Mucosa of gallbladder (tissue), 1 donor: ENCODE measurements at places on chromosomes 2 and 18.

DNA sequence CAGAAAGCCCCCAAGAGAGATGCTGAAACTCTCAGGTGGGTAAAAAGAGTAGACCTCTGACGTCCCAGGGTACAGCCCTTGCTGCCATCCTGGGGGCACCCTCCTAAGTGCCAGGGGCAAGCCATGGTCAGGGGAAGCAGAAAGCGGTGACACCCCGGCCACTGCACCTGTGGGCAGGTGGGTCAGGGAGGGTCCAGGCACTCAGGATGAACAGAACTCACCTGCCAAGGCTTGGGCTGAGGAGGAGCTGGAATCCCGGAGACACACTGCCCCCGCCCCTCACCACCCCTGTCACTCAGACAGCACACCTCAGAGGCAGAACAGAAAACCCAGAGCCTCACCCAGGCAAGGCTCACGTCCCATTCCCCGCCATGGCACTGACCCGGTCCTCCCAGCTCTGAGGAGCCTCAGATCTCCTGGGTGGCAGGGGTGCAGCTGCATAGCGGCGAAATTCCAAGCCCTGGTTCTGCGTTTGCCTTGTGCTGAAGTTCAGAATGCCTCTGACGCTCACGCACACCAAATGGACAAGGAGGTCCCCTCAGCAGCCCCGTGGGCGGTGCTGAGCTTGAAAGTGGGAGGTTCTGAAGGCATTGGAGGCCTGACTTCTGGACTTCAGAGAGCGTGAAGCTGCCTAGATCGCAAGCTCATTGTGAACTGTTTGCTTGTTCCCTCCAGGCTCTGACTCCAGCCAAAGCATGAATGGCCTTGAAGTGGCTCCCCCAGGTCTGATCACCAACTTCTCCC, 4.3 kb downstream of the GPR17 start:
- no peak for DNase-seq

DNA sequence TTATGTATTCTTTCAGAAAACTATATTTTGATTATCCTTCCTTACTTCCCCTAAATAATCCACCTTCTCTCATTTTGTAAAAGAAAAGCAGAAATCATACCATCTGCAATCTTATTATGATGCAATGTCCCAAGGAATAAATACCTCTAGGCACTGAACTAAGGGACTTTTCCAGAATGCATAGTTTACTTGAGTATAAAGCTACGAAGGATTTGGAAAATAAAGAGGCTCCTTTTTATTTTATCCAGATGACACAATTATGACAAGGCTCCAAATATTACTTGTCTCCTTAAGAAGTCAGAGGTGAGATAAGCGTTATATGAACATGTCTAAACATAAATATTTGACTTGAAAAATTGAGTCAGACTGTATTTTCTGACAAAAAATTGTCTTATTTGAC, 72.1 kb downstream of the COL3A1 start:
- no peak for DNase-seq

- DNase-seq, result no peak
Observed at GRCh38 chr2:176134035-176134434, 4.5 kb downstream of the HOXD8 start.

DNA sequence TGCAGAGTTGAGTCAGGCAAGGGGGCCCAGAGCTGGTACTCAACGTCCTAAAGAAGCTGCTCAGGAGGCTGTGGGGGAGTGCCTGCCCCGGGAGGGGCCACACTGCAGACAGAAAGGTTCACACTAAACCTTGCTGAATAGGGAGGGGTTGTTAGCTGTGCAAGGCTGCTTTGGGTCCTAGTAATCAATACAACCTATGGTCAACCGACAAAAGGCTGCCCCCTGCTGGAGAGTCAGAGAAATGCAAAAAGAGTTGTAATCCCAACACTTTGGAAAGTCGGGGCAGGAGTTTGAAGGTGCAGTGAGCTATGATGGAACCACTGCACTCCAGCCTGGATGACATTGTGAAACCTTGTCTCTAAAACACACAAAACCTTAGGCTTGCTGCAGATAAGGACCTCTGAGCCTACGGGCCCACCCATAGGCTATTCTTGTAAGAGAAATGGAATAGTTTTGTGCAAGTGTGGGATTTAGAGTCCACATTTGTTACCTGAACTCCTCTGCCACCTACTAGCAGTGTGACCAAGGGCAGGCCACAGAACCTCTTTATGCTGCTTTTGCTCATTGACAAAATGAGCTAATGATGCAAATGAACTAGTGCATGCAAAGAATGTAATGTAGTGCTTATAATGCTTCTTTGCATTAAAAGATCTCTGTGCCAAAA, 81.5 kb downstream of the PRPF40A start:
- DNase-seq, result peak; percentile 59

DNA sequence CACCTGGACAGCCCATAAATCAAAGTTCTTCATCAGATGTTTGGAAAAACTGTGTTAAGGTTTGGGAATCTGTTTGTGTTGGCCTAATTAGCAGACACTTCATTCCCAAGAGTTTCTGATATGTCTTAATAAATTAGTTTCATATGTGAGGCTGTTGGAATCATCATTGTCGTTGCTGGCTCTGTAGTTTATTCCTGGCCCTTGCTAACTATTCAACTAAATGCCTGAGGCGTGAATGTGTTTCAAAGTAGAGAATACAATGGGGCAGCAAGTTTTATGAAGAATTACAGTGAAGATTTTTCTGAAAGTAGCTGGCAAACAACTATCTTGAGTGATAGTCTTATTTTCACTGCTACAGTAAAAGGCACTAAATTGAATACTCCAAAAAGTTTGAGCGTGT, 141.1 kb downstream of the PARD3B start:
- DNase-seq, result no peak

- DNase-seq, result no peak
Observed at GRCh38 chr2:130795431-130795830, 40.1 kb downstream of the AMER3 start.

DNA sequence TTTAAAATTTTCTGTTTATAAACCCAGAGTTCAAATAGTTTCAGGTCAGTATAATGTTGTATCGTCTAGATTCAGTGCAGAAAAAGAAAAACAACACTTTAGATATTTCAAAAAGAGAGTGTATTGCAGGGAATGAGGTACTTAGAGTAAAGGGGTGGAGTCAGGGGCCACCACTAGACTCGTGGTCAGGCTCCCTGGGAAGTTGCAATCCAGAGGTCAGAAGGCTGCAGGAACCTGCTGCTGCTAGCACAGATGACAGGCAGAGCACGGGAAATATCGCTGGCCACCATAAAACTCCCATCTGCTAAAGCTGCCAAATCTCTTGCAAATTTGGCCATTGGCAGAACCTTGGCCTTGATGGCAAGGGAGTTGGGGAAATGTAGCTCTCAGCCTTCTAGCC, 64.6 kb downstream of the THNSL2 start:
- DNase-seq, result no peak

DNA sequence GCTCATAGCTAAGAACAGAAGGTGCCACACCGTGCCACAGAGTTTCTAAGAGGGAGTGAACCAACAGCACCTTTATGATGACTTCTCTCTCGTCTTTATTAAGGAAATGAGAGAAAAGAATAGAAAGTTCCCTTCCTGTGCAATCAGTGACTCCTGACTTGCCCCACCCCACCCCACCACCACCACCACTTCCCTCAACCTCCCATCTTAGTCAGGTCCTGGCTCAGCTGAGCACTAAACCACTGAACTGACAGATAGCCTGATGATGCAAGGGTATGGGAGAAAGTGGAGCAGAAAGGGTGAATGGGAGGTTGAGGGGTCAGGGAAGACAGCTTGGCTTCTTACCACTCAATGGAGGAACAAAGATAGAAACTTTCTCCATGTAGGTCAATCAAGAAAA, 75.2 kb upstream of the RMDN2 start:
- no peak for DNase-seq

GRCh38 chr2:230434677-230435324, 18.8 kb downstream of the SP100 start:
- no peak for DNase-seq

GRCh38 chr2:144500563-144500962, 19.4 kb downstream of the ZEB2 start:
- DNase-seq, result no peak

DNA sequence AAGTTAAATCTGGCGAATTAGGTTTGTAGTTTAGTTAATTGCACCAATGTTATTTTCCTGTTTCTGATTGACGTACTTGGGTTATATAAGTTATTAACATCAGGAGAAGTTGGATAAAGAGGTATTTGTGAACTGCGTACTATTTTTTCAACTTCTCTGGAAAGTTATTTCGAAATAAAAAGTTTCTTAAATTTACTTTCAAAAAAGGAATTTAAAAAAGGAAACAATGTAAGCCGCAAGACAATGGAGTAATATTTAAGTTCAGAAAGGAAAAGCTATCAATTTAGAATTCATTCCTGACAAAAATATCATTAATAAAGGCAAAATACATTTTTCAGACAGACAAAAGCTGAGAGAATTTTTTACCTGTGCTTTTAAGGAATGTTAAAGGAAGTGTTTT, 47.7 kb downstream of the RAB10 start:
- DNase-seq, result no peak

DNA sequence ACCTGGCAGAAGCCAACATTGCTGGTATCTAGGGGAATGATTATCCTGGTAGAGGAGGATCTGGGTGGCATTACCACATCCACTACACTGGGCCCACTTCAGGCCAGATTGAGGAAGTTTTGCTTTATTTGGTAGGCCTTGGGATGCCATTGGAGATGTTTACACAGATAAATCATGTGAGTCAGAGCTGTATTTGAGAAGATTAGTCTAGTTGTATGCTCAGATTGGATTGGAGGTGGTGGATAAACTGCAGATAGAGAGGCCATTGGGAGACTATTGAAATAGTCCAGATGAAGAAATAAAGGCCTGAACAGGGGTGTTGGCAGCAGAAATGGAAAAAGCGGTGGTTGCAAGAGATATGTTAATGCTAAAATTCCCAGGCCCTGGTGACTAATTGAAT, 81.5 kb downstream of the EFEMP1 start:
- DNase-seq, result no peak

GRCh38 chr18:49874238-49874637, 60.9 kb upstream of the ACAA2 start:
- no peak for DNase-seq

DNA sequence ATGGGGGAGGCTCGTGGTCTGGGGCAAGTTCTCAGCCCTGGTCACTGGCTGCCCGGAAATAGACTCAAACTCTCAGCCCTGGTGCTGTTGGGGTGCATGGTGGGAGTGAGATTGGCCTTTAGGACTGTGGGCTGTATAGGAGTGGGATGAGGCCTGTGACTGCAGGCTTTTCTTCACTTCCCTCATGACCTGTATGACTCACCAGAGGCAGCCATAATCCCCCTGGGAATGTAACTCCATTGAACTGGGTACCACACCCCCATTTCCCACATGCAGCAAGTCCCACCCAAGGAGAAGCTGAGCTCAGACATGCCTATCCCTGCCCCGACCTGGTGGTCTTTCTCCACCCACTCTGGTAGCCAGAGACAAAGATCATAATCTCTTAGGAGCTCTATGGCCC, 177.7 kb upstream of the OSR1 start:
- DNase-seq, result no peak

DNA sequence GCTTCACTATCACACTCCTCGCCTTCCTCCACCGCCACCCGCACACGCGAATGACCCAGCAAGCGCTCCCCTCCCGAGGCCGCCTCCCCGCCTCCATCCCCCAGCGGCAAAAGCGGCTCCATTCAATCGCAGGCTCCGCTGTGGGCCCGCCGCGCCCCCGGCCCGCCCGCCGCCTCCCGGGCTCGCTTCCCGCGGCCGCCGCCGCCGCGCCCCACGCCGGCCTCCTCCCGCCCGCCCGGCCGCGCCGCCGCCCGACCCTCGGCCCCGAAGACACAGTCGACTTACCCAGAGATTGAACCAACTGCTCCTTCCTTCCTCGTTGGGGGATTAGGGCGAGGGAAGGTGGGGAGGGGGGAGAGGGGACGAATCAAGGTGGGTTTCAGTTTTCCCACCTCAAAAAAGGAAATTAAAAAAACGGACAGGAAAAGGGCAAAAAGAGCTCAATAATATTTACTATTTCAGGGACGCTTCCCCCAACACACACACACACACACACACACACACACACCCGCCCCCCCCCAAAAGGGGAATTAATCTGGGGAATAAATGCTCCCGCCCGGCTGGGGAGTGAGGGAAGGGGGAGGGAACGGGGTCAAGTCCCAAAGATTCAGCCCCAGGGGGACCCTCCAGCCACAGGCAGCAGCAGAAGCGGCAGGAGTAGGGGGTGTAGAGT, 743 bp downstream of the XPO1 start:
- DNase-seq, result peak; percentile 15

- DNase-seq, result no peak
Observed at GRCh38 chr2:25283921-25284320, 57.8 kb downstream of the DNMT3A start.

- no peak for DNase-seq
Observed at GRCh38 chr2:122031544-122032263, 276.3 kb downstream of the TSN start.

DNA sequence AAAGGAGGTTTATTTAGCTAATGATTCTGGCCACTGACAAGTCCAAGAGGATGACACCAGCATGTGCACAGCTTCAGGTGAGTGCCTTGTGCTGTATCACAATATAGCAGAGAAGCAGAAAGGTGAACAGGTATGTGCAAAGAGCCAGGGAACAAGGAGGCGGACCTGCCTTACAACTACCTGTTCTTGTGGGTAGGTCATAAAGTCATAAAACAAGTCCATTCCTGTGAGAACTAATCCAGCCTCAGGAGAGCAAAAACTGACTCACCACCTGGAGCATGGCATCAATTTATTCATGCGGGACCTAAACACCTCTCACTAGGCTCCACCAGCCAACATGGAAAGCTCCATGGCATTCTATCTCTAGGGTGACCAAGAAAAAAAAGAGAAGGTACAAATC, 234.2 kb downstream of the ASXL3 start:
- DNase-seq, result no peak

- no peak for DNase-seq
Observed at GRCh38 chr2:10549621-10550020, 101.5 kb upstream of the ODC1 start.

- DNase-seq, result no peak
Observed at GRCh38 chr18:35038881-35039491, 2.2 kb upstream of the MAPRE2 start.

GRCh38 chr2:231600619-231601355, 8.1 kb downstream of the TEX44 start:
- no peak for DNase-seq

- DNase-seq, result peak; percentile 93
Observed at GRCh38 chr2:112692495-112692911, 28.3 kb upstream of the NT5DC4 start.

GRCh38 chr18:10301831-10302483, 152.5 kb upstream of the APCDD1 start:
- no peak for DNase-seq

- peak; percentile 34 for DNase-seq
Observed at GRCh38 chr2:121778741-121779487, 23.5 kb downstream of the TSN start.

- DNase-seq, result no peak
Observed at GRCh38 chr2:220144411-220144810, 517.0 kb downstream of the SLC4A3 start.
